ENCODE measurements at places on chromosomes 3 and 15. TPM values are rescaled to one million over a fixed set of nuclear protein-coding genes. Genes with fewer than 3 reads are reported as not detected.

GRCh38 chr3:169871129-169871886 lies 1.6 kb upstream of the LRRC31 start:
- no peaks in the 10 kb centered on the region for H3K27me3 ChIP-seq
- H3K4me3 ChIP-seq: no peak overlapping the region
- H3K4me1 ChIP-seq: peaks cover 2% of the 10 kb centered on the region
- DNase-seq: peak; percentile 84
- H3K27ac ChIP-seq: peak overlapping the region; percentile 70

DNA sequence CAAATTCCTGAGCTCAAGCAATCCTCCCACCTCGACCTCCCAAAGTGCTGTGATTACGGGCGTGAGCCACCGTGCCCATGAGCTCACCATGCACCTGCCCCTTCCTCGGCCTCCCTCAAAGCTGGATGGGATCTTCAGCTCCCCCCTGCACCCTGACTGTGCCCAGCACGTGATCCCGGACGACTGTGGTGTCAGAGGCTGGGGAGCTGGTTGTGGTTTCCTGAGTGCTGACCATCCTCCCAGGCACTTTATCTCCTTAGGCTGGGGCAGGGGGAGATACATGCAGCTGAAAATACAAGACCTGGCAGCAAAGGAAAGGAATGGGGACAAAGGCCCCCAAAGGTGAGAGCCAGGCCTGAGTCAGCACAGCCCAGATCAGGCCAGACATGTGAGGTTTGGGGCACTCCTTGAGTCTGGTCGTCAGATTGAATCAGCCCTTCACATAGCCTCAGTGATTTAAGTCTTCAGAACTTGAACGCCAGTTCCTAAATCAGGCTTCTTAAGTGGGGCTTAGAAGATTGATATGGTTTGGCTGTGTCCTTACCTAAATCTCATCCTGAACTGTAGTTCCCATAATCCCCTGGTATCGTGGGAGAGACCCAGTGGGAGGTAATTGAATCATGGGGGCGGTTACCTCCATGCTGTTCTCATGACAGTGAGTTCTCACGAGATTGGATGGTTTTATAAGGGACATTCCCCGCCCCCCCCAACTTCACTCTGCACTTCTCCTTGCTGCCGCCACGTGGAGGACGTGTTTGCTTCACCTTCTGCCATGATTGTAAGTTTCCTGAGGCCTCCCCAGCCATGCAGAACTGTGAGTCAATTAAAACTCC lies 35.8 kb downstream of the PRKCD start:
- no peak overlapping the region for H3K4me3 ChIP-seq
- no peaks in the 10 kb centered on the region for H3K27me3 ChIP-seq
- no peak overlapping the region for H3K27ac ChIP-seq
- H3K36me3 ChIP-seq: no peaks in the 10 kb centered on the region
- H3K4me1 ChIP-seq: no peaks in the 10 kb centered on the region
- DNase-seq: peak; percentile 42

- no peaks in the 10 kb centered on the region for H3K36me3 ChIP-seq
- H3K4me3 ChIP-seq: no peak overlapping the region
- no peaks in the 10 kb centered on the region for H3K4me1 ChIP-seq
- no peak overlapping the region for H3K27ac ChIP-seq
These were observed 29.4 kb downstream of the RNU5B-1 start for GRCh38 chr15:65333856-65334255.

The CFAP91 gene
- 0.61 TPM for total RNA-seq

GRCh38 chr15:52668133-52668532 lies 11.1 kb downstream of the ATOSA start:
- no peaks in the 10 kb centered on the region for H3K36me3 ChIP-seq
- no peaks in the 10 kb centered on the region for H3K27me3 ChIP-seq
- no peak for DNase-seq
- H3K4me3 ChIP-seq: no peak overlapping the region
- no peaks in the 10 kb centered on the region for H3K4me1 ChIP-seq

The MELTF gene
- 31.2 TPM for total RNA-seq

DNA sequence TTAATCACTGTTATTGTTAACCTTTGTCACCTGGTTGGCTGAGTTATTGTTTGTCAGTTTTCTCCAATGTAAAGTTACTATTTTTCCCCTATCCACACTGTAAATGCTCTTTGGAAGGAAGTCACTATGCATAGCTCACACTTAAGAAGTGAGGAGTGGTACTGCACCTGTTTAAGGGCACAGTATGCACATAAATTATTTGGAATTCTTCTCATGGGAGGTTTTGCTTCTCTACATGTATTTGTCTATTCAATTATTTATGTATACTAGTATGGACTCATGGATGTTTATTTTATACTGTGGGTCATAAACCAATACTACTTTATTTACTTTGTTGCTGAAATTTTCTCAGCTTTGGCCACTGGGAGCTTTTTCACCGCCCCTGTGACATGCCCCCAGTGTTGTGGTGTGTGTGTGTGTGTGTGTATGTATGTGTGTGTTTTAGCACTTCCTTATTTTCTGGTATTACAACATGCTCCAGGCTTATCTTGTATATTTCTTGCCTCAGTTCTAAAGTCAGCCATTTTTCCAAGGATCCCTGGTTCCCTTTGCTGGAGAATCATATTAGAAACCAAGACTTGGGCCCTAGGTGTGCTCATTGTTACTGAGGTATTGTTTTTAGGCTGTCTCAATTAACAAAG lies 290.5 kb downstream of the KBTBD8 start:
- H3K27ac ChIP-seq: no peak overlapping the region
- no peak overlapping the region for H3K4me3 ChIP-seq
- no peaks in the 10 kb centered on the region for H3K27me3 ChIP-seq
- H3K4me1 ChIP-seq: no peaks in the 10 kb centered on the region
- no peak for DNase-seq
- H3K36me3 ChIP-seq: no peaks in the 10 kb centered on the region

The CASR gene
- 0.22 TPM for total RNA-seq

DNA sequence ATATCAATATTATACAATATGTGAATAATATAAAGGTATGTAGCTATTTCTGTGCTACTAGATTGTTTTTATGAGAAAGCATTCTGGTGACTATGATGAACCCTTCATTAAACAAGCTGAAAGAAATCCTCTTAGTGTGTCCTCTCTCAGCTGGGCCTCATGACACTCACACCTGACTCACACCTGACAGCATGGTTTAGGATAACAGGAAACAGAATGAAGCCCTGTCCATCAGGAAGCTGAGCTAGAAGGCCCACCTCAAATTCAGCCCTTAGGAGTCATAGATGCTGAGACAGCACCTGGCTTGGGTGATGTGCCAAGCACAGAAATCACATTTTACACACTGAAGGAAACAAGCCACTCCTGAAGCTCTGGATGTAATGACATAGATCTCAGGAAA lies 30.8 kb downstream of the CHCHD4 start:
- no peak for DNase-seq
- no peaks in the 10 kb centered on the region for H3K27me3 ChIP-seq
- H3K27ac ChIP-seq: no peak overlapping the region
- H3K4me3 ChIP-seq: no peak overlapping the region
- no peaks in the 10 kb centered on the region for H3K4me1 ChIP-seq

GRCh38 chr3:42175386-42176240 lies 84.5 kb downstream of the TRAK1 start:
- H3K27me3 ChIP-seq: no peaks in the 10 kb centered on the region
- H3K36me3 ChIP-seq: no peaks in the 10 kb centered on the region
- H3K27ac ChIP-seq: no peak overlapping the region
- H3K4me3 ChIP-seq: no peak overlapping the region

DNA sequence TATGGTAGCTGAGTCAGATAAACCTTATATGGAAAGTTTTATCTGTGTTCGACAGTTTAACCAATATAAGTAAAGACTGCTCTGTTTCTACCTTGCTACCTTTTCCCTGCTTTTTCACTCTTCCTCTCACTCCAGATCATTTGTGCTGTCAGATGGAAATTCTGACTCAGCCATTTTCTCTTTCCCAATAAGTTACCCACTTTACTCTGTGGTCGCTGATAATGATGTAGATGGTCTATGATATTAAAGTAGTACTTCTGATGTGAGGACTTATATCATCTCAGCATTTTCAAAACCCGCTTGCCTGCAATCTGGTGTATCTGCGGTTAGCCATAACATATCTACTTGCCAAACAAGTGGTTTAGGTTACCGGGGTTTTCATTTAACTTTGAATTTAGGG lies 15.0 kb upstream of the UTS2B start:
- no peaks in the 10 kb centered on the region for H3K27me3 ChIP-seq
- no peaks in the 10 kb centered on the region for H3K4me1 ChIP-seq
- no peak overlapping the region for H3K4me3 ChIP-seq
- H3K36me3 ChIP-seq: no peaks in the 10 kb centered on the region
- no peak overlapping the region for H3K27ac ChIP-seq

GRCh38 chr3:170274641-170275040 lies 52.4 kb downstream of the PRKCI start:
- no peak overlapping the region for H3K27ac ChIP-seq
- H3K4me3 ChIP-seq: no peak overlapping the region
- H3K4me1 ChIP-seq: peaks cover 5% of the 10 kb centered on the region
- no peak for DNase-seq

DNA sequence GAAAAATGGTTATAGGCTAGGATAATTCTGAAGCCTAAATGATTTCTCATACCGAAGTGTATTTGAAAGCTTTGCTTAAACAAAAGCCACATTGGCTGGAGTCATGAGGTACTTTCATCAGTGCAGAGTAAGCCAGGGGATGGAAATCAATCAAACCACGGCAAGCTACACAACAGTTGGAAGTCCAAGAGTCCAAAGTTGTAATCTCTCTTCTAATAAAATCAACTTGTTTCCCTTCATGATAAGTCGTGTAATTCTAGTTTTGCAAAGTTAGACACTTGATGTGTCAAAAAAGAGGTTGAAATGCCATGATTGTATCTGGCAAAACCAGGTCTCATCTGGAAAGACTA lies 250.5 kb upstream of the VEPH1 start:
- no peaks in the 10 kb centered on the region for H3K4me1 ChIP-seq
- no peaks in the 10 kb centered on the region for H3K36me3 ChIP-seq
- DNase-seq: no peak
- no peaks in the 10 kb centered on the region for H3K27me3 ChIP-seq
- no peak overlapping the region for H3K4me3 ChIP-seq
- H3K27ac ChIP-seq: no peak overlapping the region

GRCh38 chr3:160973067-160973809 lies 131.9 kb downstream of the B3GALNT1 start:
- no peaks in the 10 kb centered on the region for H3K4me1 ChIP-seq
- H3K27me3 ChIP-seq: no peaks in the 10 kb centered on the region
- H3K27ac ChIP-seq: no peak overlapping the region

DNA sequence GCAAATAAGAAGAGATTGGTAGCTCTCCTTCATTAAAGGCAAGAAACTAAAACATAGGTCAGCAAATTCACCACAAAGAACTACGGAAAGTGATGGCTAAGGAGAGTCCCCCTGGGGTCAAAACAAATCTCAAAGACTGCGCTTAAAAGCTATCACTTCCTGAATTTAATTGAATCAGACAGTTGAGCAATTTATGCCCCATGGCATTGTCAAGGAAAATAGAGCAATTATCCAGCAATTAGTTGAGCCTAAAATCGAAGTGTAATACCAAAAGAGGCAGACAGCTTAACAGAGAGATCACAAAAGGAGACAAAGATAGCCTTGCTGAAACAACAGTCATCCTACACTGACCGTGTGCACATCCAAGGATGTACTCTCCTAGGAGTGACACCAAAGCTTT lies 74.4 kb upstream of the SCN10A start:
- H3K27ac ChIP-seq: no peak overlapping the region
- no peaks in the 10 kb centered on the region for H3K27me3 ChIP-seq
- H3K36me3 ChIP-seq: no peaks in the 10 kb centered on the region
- no peak overlapping the region for H3K4me3 ChIP-seq
- H3K4me1 ChIP-seq: no peaks in the 10 kb centered on the region

The PYGO1 gene
- total RNA-seq: 0.30 TPM

The PLA2G4D gene
- total RNA-seq: 0.24 TPM

- no peak for DNase-seq
- no peaks in the 10 kb centered on the region for H3K27me3 ChIP-seq
- H3K4me3 ChIP-seq: no peak overlapping the region
- no peaks in the 10 kb centered on the region for H3K36me3 ChIP-seq
- H3K27ac ChIP-seq: no peak overlapping the region
These were observed 82.0 kb upstream of the ATP11B start for GRCh38 chr3:182711261-182711683.

The SH3GL3 gene
- total RNA-seq: not detected

DNA sequence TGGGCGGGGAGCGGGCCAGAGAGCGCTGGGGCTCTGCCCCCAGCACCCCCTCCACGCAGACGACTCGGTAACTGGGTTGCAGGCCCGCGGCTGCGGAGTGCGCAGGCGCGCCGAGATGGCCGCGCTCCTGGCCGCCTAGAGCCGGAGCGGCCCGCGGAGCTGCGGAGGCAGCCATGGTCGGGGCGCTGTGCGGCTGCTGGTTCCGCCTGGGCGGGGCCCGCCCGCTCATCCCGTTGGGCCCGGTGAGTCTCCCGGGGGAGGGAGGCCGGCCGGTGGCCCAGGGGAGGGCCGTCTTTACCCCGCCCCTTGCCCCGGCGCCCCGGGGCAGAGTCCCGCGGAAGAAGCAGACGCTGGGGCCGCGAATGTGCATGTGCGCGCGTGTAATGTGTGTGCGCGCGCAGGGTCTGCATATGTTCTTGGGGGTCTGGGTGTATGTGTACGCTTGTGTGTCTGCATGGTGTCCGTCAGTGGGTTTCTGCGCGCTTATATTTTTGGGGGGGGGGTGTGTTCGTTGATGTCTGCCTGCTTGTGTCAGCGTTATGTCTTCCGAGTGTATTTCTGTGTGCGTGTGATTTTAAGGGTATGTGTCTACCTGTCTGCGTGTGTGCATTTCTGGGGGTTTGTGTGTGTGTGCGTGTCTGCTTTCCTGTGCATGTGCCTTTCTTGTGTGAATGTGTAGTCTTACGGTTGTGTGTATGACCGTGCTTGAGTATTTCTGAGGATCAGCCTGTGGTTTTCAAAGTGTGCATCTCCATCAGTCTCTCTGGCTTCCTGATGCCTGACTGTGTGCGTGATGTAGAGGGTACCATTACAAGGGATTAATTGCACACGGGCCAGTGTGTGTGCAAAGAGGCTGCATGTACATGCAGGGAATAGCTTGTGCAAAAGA lies at the start of gene ABHD14A:
ABHD14A (plus strand) TSS at position 102 of the 889 bp plus-strand sequence; CDS start at position 174, 72 bp downstream.
- H3K4me3 ChIP-seq: peak within 1 kb of the TSS; percentile 81
- H3K27ac ChIP-seq: peak within 1 kb of the TSS; percentile 95
- H3K27me3 ChIP-seq: no peaks in the 10 kb centered on the region
- no peaks in the 10 kb centered on the region for H3K36me3 ChIP-seq

DNA sequence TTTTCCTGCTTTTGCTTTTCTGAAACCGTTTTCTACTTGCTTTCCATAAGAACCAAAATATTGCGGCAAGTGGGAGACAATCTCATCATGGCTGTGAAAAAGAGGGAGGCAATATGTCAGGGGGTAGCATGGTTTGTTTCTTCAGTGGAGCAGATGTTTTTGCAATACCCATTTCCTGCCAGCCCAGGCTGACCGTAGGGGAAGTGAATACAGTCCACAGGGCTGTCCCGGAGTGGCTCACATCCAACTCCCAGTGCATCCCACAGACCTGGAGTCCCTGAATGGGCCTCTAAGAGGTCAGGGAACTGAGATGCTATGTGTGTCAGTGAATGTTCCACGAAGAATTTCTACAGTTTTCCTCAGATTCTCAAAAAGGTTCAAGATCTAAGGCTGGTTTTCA lies 69.6 kb downstream of the EPHB1 start:
- H3K27me3 ChIP-seq: no peaks in the 10 kb centered on the region
- H3K4me1 ChIP-seq: no peaks in the 10 kb centered on the region

All from colonic mucosa (tissue), 4 donors.